Renal cortex interstitium (tissue), 15 donors: ENCODE measurements at places on chromosomes 7 and 10. TPM values are rescaled to one million over a fixed set of nuclear protein-coding genes. Genes with fewer than 3 reads are reported as not detected.

The LIPJ gene
- polyA plus RNA-seq = 0.32 TPM

GRCh38 chr10:102758240-102758932 is 14.6 kb downstream of the WBP1L start:
- no peak for DNase-seq

The TRIM56 gene
- 17.0 TPM for polyA plus RNA-seq

DNA sequence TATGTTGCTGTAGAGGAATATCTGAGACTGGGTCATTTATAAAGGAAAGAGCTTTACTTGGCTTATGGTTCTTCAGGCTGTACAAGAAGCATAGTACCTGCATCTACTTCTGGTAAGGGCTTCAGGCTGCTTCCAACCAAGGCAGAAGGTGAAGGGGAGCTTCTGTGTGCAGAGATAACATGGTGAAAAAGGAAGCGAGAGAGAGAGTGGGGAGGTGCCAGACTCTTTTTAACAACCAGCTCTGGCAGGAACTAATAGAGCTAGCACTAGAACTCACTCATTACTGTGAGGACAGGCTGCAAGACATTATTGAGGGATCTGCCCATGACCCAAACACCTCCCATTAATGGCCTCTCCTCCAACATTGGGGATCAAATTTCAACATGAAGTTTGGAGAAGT is 94.5 kb downstream of the KIF20B start:
- DNase-seq = no peak

The SPRN gene
- polyA plus RNA-seq = 5.6 TPM

The RBP3 gene
- 0.06 TPM for polyA plus RNA-seq

The ZNF107 gene
- polyA plus RNA-seq = 10.5 TPM

GRCh38 chr7:55099821-55100543 is 81.2 kb downstream of the EGFR start:
- no peak for DNase-seq

GRCh38 chr7:80589631-80590030 is 48.8 kb upstream of the CD36 start:
- DNase-seq = peak; percentile 6

GRCh38 chr7:143199040-143199439 is 15.8 kb downstream of the TAS2R39 start:
- DNase-seq = no peak

GRCh38 chr10:18197706-18198105 is 57.5 kb downstream of the CACNB2 start:
- DNase-seq = no peak
